ENCODE measurements at places on chromosomes 5 and 9. TPM values are rescaled to one million over a fixed set of nuclear protein-coding genes. Genes with fewer than 3 reads are reported as not detected.

The IFNA13 gene
- not detected for total RNA-seq

The SPINK5 gene
- total RNA-seq, result 51.3 TPM

The NAA35 gene
- total RNA-seq, result 36.2 TPM

The PDE8B gene
- total RNA-seq, result under 0.01 TPM

The SLC1A3 gene
- 16.9 TPM for total RNA-seq

The NDUFAF2 gene
- 35.2 TPM for total RNA-seq

The MEIKIN gene
- total RNA-seq, result not detected

All from nasal cavity respiratory epithelium epithelial cell of viscerocranial mucosa (primary cell).